ENCODE measurements at places on chromosomes 16 and 17.

DNA sequence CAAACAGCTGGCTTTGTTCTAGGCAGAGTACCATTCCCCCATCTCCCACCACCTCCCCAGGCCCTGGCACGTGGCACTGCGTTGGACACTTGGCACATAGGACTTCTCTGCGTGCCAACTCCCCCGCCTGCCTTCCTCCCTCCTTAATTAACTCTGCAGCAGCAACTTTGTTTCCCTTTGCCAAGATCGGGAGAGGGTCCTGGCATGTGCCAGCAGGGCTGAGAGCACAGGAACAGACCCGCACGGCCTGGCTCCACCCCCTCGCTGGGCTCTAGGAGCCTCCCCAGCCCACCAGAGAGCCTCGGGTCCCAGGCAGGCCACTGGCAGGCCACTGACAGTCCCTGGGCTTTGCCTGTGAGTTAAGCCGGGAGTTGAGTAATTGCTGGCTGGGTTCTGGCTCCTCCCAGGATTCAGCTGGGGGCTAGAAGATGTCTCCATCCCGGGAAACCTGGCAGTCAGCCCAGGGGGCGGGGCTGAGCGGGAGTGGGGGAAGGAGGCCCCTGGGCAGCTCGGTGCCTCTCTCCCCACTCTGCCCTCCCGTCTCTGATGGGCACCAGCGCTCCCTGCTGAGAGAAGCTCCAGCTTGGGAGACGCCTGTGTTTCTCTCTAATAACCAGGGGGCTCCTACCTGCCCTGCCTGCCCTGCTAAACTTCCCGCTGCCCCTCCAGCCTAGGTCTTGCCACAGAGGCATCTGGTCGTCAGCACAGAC lies 224.0 kb upstream of the TNRC6C start:
- DNase-seq: no peak

DNA sequence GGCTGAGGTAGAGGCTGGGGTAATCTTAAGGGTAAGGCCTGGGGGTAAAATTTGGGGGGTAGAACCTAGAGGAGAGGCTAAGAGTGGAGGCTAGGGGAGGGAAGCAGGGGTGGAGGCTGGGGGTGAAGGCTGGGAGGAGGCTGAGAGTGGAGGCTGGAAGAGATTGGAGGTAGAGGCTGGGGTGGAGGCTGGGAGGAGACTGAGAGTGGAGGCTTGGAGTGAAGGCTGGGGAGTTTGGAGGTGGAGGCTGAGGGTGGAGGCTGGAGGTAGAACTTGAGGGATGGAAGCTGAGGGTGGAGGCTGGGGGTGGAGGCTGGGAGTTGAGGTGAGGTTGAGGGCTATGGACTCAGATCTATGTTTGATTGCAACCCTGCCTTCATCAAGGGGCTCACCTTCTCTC lies 333.6 kb downstream of the C16orf95 start:
- no peak for DNase-seq

DNA sequence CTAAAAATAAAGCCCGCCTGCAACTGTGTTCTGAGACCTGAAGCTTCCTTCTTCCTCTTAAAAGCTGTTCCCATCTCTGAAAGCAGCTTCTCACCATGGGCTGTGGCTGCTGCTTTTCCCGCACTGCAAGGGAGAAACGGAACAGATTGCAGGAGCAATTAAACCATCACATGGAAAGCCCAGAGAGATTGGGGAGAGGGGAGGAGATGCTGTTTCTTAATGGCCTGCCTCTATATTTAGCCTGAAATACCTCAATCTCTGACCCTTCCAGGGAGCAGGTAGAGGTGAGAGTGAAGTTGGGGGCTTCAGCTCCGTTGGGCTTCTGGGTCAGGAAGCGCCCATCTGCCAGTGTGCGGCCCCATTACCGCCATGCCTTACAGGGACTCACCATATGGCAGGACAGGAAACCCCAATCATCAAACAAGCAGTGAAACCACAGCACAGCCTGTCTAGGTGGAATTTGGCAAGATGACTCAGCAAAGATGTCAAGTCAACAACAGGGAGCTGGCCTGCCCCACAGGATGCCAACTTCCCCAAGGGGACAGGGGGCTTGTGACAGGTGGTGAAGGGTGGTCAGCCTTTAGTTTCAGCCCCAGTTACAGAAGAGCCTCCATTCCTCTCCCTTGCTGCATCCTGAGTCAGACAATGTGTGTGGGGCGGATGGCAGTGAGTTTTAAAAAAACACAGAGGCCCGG lies 286.6 kb upstream of the CCL2 start:
- DNase-seq: peak; percentile 83

GRCh38 chr16:71895679-71896365 lies 491 bp downstream of the IST1 start:
- peak; percentile 34 for DNase-seq

DNA sequence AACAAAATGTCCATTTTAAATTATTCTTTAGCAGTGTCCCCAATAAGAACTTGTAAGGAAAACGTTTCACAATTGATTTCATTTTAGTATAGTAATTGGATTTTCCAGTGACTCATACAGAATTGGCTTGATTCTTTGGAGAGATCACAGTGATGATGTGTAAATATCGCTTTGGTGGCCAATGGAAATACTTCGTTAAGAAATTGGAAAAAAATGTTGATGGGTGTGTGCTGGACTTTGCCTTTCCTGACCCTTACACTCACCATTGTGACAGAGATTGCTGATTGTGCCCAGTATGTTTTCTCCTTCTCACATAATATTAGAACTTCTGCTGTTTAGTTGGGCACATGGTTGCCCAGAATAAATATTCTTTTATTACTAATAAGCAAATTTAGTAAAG lies 7.4 kb upstream of the EFCAB13 start:
- no peak for DNase-seq

- no peak for DNase-seq
Observed at GRCh38 chr16:69773260-69773947, 11.3 kb downstream of the WWP2 start.

- DNase-seq: no peak
Observed at GRCh38 chr16:8887952-8888560, 5.9 kb downstream of the LITAFD start.

GRCh38 chr17:31431852-31432658 lies 40.6 kb downstream of the RAB11FIP4 start:
- no peak for DNase-seq

GRCh38 chr16:19356024-19356952 lies 61.4 kb upstream of the TMC5 start:
- DNase-seq: peak; percentile 10

GRCh38 chr17:75404223-75404730 lies 1.2 kb downstream of the GRB2 start:
- peak; percentile 65 for DNase-seq

- DNase-seq: no peak
Observed at GRCh38 chr16:51156807-51157200, 5.7 kb upstream of the SALL1 start.

- peak; percentile 26 for DNase-seq
Observed at GRCh38 chr17:14301279-14302090, 604 bp downstream of the HS3ST3B1 start.

- no peak for DNase-seq
Observed at GRCh38 chr16:69600202-69600601, 34.4 kb downstream of the NFAT5 start.

- no peak for DNase-seq
Observed at GRCh38 chr16:89944773-89945172, 3.8 kb upstream of the DEF8 start.

DNA sequence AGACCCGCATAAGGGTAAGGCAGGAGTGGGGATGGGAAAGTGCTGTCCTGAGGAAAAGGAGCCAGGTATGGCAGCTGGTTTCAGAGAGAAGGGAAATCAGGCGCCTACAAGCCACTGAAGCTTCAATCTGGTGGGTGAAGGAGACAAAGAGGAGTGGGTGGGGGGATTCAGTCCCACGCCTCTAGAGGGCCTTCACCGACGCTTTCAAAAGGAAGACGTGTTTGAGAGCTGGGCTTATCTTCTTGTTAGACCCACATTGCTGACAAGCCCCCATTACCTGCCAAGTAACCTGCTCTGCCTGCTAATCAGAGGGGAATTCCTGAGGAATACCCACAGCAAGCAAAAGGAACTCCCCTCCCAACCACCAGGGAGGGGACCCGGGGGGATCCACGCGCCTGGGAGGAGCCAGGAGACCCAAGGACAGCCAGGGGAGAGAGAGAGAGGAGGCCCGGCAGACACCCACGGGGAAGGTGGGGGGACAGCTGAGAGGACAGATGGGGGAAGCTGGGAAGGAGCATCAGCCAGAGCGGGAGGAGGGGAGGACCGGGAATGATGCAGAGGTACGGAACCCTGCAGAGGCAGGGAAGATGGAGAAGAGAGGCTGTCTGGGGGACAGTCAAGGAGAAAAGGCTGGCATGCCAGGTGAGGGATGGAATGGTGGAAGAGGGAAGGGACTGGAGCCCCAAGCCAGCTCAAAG lies 1.0 kb downstream of the MTMR4 start:
- no peak for DNase-seq

DNA sequence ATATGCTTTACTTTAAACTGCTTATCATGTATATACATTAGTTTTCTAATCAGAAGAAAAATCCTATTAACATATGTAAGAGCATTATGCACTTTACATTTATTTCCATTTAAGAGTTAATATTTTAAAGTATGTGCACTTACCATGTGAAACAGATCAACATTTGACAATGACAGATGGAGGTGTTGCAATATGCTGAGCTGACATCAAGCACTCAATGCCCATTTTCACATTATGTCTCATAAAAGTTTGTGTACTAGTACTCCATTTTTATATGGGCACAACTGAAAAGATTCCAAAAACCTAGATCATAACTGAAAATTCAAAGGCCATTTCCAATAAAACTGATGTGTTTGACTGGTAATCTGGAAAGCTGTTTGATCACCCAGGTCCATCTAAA lies 420.9 kb upstream of the SOX9 start:
- DNase-seq: no peak

GRCh38 chr17:76385892-76386786 lies 1.7 kb downstream of the SPHK1 start:
- DNase-seq: peak; percentile 88

- DNase-seq: no peak
Observed at GRCh38 chr17:17837966-17838962, 1.5 kb upstream of the SREBF1 start.

GRCh38 chr16:79188115-79188738 lies 412.3 kb downstream of the MAF start:
- no peak for DNase-seq

DNA sequence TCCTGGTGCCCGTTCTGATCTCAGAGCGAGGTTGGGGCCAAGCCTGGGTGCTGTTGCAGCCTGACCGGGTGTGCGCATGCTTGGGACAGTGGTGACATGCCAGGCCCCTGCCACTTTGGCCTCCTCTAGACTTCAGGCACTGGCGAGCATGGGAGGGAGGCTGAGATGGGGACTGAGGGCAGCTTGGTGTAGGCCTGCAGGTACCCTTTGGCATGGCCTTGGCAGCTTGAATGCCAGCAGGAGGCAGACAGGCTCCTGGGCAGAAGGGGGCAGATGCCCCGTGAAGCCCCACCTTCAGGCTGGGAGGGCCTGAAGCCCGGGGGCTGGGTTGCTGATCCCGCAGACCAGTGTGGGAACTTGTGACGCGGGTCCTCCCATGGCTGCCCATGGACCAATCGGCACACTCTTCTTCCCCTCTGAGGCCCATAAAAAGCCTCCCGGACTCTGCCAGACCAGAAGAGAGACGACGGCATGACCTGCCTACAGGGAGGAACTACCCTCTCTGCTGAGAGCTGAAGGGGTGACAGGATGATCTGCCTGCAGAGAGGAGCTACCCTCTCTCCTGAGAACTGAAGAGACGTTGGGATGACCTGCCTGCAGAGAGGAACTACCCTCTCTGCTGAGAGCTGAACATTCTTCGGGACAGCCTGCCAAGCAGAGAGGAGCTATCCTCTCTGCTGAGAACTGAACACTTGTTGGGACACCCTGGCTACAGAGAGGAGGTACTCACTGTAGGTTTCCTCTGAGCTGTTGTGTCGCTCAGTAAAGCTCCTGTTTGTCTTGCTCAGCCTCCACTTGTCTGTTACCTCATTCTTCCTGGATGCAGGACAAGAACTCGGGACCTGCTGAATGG lies 17.5 kb downstream of the RHOT1 start:
- no peak for DNase-seq

DNA sequence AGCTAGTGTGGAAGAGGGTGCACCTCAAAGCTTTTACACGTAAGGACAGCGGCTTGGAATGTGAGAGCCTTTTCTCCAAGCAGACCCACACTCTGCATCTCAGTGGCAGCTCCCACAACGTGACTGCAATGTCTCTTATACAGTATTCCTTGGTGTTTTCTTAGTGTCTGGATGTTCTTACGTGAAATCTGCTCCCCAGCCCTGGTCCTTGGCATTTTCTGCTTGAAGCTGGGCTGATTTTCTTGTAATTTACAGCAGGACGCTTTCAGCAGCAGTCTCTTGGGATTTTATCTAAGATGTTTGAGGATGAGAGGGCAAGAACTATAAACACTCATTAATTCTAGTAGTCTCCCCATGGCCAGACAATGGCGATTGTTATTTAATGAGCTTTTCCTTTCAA lies 12.1 kb upstream of the POLR3E start:
- no peak for DNase-seq

- DNase-seq: no peak
Observed at GRCh38 chr16:67846063-67846319, 742 bp upstream of the NUTF2 start.

- no peak for DNase-seq
Observed at GRCh38 chr17:58386708-58387107, 30.6 kb downstream of the RNF43 start.

GRCh38 chr17:73625991-73626673 lies 18.1 kb downstream of the SDK2 start:
- DNase-seq: no peak

GRCh38 chr17:144936-145670 lies 7.7 kb downstream of the SCGB1C2 start:
- DNase-seq: no peak

GRCh38 chr17:12402963-12403622 lies 262.6 kb upstream of the MYOCD start:
- DNase-seq: no peak

GRCh38 chr16:66859397-66860068 lies 15.3 kb downstream of the CA7 start:
- DNase-seq: no peak

DNA sequence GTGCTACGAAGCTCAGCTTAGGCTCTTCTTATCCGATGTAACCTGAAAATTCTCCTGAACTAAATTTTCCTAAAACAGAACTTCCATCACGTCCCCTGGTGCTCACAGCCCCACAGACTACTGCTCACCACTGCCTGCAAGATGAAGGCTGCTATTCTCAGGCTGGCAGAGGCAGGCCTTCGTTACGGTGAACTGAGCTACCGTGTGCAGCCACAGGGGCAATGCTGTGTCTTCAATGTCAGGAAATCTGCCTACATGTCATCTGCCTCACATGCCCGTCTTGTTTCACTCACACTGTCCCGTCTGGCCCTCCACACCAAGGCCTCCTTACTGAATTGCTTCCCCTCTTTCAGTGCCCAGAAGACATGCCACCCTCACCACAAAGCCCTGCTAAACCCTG lies 15.9 kb downstream of the EMC8 start:
- DNase-seq: no peak
